ENCODE measurements at places on chromosomes 6 and 20.
A peak's percentile ranks its signal among the peaks of the same experiment; 100 is the strongest.

GRCh38 chr6:18122128-18123093 lies at the start of gene NHLRC1:
Gene NHLRC1 (minus strand): TSS chr6:18122677. CDS start chr6:18122606, 71 bp downstream.
- DNase-seq: peak; percentile 54

GRCh38 chr20:21272279-21272678 lies 30.9 kb upstream of the XRN2 start:
- no peak for DNase-seq

- DNase-seq: no peak
Measured at GRCh38 chr20:1324598-1325172, 4.3 kb downstream of the SDCBP2 start.

DNA sequence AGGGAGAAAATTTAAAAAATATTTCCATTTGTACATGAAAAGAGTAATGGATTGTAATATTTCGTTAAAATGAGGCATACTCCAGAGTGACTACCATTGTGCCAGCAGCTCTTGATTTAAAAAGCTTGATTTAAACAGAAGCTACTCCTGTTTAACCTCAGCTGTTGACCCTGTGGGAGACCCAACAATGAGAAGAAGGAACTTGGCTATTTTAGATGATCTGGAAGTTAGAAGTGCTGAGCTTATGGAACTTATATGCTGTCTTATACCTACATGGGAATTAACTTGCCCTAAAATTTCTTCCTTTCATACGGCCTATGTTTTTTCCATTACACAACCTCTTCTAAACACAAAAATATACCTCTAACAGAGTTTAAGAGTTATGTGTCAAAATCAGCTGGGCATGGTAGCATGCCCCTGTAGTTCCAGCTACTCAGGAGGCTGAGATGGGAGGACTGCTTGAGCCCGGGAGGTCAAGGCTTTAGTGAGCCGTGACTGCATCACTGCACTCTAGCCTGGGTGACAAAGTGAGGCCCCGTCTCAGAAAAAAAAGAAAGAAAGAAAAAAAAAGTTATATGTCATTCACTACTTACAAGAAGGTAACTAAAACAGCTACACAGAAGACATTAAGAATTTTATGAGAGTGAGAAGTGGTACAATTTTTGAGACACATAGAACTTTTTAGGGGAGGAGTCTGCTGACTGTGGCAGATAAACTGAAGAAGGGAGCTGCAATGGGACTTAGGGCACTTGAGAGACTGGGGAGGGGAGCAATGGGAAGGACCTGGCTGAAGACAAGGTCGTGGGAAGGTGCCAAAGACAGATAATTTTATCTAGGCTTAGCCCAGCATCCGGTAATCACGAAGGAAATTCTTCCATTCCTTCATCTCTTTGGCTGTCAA lies 139.9 kb downstream of the MYB start:
- DNase-seq: no peak

- no peak for DNase-seq
Measured at GRCh38 chr6:142398353-142398752, 96.5 kb downstream of the ADGRG6 start.

- DNase-seq: no peak
Measured at GRCh38 chr6:9155836-9156235, 720.5 kb upstream of the SLC35B3 start.

GRCh38 chr20:58652606-58653294 lies 1.7 kb downstream of the STX16 start:
- DNase-seq: no peak

GRCh38 chr6:25343984-25344383 lies 64.8 kb downstream of the CARMIL1 start:
- no peak for DNase-seq

DNA sequence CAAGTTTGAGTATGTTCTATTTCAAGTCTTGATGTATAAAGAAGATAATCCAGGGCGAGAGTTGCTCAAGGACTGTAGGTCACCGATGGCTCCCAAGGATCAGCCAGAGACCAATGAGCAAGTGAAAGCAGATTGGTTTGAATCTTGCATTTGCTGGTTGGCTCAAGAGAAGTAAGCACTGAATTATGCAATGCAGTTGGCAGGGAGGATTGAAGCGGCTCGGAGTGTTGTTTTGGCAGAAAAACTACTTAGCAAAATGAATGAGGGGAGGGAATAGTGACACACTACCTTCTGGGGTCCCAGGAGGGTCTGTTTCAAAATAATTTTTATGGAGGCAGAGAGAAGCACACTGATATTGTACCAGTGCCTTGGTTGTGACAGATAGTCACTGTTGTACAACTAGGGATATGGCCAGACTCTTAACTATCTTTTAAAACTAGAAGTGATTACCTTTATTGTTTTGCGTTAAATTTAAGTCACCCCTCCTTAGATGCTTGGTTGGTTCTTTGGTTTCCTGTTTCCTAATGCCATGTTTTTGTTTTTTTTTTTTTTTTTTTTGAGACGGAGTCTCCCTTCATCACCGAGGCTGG lies 15.7 kb downstream of the SASH1 start:
- DNase-seq: no peak

DNA sequence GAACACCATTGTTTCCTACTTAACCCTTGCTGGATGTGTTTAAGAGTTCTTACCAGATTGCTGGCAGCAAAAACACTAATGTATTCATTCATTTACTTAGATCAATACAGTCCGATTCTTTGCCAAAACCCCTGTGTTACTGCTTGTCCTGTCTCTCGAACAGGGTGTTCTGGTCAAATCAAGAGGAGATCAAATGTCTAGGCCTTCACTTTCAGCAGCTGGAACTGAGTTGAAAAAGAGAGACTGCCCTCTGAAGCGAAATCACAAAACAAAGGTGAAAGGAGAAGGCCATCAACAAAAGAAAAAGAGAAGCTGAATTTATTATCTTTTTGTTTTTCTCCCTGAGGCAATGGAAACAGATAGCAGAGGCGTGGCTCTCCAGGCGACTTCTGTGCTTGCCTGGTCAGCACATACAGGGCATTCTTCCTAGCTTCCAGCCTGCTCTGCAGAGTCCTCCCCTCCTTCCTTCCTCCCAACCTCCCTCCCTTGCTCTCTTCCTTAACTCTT lies 44.1 kb upstream of the GCM1 start:
- no peak for DNase-seq

DNA sequence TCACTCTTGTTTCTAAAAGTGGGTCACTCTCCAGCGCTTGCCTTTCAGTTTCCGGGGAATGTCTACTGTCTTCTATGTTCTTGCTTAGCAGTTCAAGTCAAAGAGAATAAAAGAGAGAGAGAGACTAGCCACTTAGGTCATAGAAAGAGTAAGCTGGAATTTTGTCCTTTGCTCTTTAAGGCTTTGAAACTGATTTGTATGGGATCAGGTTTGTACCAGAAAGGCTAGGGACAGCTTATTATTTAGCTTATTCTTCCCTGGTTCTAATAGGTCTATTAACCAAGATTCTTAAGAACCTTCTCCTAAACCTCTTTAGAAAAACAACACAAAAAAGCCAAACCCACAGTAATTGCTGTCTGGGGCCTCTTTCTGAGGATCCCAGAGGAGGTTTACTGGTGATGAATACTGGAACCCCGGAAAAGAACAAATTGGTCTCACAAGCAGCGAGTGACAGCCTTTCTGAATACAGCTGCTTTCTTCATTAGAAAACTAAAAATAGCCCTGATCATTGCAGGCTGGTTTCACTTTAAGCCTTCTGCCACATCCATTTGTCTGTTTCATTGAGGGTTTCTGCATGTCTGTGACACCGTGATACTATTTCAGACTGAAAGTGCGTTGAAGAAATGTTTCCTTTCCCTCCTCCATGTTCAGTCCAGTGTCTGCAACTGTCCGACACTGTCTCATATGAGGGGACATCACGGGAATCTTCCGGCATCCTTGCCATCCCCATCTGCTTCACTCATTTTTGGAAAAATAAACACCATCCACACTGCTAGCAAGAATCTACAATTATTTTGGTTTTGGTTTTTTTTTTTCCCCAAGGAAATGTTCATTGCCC lies 75.1 kb upstream of the ATXN1 start:
- DNase-seq: no peak

- DNase-seq: no peak
Measured at GRCh38 chr20:34368547-34368946, 5.5 kb downstream of the ITCH start.

GRCh38 chr20:18287546-18287914 lies 797 bp upstream of the ZNF133 start:
- DNase-seq: peak; percentile 6

DNA sequence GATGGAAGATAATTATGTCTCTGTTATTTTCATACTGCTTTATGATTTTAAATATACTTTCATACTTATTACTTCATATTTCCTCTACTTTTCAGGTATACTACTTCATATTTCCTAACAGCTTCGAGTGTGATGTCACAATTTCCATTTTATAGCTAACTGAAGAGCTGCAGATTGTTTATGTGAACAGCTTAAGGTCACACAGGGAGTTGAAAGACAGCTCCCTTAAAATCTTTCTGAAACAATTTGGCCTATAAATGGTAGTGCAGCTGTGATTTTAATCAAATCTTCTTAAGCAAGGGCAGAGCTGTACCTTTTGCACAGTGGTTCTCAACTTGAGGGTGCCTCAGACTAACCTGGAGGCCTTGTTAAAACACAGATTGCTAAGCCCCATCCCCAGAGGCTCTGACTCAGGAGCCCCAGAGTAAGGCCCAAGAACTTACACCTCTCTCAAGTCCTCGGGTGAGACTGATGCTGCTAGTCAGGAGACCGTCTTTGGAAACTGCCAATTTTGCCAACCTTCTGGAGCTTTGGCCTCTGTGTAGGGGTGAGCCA lies 347.0 kb upstream of the HSF2 start:
- no peak for DNase-seq

DNA sequence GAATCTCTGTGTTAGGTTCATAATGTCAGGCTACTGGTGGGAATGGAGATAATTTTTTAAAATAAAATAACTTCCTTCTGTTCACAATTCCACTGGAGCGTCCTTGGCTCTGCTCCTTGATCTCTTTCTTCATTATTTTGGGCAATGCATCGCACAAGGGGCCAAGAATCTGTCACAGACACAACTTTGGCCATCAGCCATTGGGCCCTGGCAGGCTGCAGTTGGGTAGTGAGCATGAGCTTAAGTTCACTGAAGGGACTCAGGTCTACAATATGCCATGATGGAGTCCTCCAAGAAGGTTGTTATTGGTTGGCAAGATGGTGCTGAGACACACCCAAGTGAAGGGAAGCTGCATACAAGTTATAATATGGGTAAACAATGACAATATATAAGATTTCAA lies 40.0 kb downstream of the CYP39A1 start:
- DNase-seq: no peak

GRCh38 chr6:62285612-62286469 lies at the start of gene KHDRBS2:
Gene KHDRBS2 (minus strand): TSS chr6:62286225.
- DNase-seq: peak; percentile 0

DNA sequence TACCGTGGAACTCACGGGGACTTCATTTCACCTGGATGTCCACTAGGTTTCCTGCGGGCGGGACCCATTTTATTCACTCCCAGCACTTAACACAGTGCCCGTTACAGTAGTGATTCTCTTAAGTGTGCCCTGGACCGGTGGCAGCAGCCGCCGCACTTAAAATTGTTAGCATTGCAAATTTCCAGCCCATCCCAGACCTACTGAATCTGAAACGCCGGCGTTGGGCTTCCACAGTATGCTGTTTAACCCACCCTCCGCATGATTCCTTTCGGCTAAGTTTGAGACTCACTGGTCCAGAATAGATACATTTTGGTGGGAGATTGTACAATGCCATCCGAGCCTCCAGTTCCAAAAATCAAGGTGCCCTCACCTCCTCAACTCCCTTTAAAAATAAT lies 967 bp downstream of the SMPDL3A start:
- no peak for DNase-seq

- no peak for DNase-seq
Measured at GRCh38 chr6:87553159-87553765, 36.5 kb downstream of the RARS2 start.

DNA sequence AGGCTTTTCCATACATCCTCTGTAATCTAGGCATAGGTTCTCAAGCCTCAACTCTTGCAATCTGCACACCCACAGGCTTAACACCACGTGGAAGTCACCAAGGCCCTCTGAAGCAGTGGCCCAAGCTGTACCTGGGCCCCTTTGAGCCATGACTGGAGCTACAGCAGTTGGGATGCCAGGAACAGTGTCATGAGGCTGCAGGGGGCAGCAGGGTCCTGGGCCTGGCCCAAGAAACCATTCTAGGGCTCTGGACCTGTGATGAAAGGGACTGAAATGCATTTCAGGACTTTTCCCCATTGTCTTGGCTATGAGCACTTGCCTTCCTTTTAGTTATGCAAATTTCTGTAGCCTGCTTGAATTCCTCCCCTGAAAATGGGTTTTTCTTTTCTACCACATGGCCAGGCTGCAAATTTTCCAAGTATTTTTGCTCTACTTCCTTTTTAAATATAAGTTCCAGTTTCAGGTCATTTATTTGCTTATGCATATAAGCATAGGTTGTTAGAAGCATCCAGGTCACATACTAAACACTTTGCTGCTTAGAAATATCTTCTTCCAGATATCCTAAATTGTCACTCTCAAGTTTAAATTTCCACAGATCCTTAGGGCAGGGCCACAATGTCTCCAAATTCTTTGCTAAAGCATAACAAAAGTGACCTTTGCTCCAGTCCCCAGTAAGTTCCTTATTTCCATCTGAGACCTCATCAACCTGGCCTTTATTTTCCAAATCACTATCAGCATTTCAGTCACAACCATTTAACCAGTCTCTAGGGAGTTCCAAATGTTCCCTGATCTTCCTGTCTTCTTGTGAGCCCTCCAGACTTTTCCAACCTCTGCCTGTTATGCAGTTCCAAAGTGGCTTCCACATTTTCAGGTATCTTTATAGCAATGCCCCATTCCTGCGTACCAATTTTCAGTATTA lies 48.6 kb upstream of the CD2AP start:
- no peak for DNase-seq

GRCh38 chr6:8278562-8278961 lies 156.8 kb downstream of the SLC35B3 start:
- DNase-seq: no peak

- no peak for DNase-seq
Measured at GRCh38 chr6:12440981-12441380, 150.8 kb downstream of the EDN1 start.

DNA sequence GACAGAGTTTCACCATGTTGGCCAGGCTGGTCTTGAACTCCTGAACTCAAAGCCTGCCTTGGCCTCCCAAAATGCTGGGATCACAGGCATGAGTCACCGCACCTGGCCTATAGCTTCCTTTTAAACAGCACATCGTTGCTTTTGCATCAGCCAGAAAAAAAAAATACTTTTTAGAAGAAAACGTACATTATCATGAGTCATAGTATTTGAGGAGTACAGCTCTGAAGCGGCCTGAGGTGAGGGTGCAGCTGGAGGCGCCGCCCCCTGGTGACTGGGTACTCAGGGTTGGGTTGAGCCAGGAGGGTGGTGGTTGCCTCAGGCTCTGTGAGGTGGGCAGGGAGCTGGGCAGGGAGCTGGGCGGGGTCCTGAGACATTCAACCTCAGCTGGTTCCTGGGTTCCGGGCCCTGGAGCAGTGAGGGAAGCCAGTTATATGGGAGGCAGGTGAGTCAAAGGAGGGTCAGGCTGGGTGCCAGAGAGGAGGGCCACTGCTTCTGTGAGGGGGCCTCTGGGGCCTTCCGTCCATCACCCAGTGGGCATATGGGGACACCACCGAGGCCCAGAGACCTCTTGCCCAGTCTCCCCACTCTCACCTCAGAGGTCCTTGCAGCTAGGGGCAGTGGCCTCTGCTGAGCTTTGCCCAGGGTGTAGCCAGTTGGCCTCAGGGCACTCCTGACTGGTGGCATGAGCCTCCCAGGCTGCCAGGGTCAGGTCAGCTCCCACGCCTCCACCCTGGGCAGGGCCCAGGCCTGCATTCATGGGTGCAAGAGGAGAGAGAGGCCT lies 11.7 kb upstream of the ID1 start:
- no peak for DNase-seq

GRCh38 chr6:36677059-36677749 lies 1.3 kb upstream of the CDKN1A start:
- DNase-seq: no peak

- no peak for DNase-seq
Measured at GRCh38 chr6:155378276-155378675, 64.0 kb upstream of the TFB1M start.
